ENCODE measurements at places on chromosomes 2 and 18.

GRCh38 chr2:191215666-191216065 is 29.5 kb upstream of the MYO1B start:
- DNase-seq = no peak

- no peak for DNase-seq
Observed at GRCh38 chr2:7665880-7666279, 748.7 kb downstream of the RNF144A start.

GRCh38 chr2:40289771-40290404 is 162.0 kb downstream of the SLC8A1 start:
- no peak for DNase-seq

DNA sequence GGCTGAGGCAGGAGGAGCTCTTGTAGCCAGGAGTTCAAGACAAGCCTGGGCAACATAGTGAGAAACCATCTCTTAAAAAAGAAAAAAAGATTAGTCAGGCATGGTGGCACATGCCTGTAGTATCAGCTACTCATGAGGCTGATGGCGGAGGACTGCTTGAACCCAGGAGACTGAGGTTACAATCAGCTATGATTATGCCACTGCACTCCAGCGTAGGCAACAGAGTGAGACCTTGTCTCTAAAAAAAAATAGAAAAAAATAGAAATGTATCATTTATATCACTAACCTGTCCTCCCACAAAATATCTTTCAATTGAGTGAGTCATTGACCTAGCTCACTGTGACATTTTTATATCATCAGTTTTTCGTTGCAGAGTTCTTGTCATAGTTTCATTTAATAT is 152.5 kb downstream of the DTNA start:
- no peak for DNase-seq

DNA sequence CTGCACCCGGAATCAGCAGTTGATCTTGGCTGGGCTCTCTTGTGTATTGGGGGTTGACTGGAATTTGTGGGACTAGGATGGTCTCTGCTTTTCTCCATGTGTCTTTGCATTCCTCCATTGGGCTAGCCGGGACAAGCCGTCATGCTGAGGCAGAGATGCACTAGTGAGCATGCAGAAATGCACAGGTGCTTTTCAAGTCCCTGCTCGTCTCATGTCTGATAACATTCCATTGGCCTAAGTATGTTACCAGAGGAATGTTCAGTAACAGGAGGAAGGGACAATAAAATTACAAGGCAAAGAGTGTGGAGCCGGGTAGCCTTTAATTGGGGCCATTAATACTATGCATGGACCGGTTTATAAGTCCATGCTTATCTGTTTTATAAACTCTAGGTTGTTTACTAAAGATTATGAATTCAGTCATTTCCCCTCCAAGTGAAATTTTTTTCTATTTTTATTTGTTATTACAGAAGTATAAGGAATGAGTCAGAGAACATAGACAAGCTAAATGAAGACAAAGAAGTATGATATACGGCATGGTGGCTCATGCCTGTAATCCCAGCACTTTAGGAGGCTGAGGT is 24.4 kb upstream of the AAK1 start:
- no peak for DNase-seq

DNA sequence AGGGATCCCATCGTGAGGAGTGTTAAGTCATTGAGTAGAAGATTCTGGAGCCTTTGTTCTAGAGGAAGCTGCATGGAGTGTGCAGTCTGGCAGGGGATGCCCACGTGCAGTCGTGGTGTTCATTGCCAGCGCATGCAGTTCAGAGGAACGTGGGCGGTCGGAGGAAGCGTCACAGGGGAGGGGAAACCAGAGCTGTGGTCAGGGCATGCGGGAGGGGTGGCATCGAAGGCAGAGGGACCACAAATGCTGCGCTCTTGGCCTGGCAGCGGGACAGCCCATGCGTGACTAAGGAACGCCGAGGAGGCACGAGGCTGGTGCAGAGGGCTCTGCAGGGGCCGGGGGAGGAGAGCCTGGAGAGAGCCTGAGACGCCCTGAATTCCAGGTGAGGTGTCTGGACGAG is 141.1 kb downstream of the KLHL29 start:
- no peak for DNase-seq

DNA sequence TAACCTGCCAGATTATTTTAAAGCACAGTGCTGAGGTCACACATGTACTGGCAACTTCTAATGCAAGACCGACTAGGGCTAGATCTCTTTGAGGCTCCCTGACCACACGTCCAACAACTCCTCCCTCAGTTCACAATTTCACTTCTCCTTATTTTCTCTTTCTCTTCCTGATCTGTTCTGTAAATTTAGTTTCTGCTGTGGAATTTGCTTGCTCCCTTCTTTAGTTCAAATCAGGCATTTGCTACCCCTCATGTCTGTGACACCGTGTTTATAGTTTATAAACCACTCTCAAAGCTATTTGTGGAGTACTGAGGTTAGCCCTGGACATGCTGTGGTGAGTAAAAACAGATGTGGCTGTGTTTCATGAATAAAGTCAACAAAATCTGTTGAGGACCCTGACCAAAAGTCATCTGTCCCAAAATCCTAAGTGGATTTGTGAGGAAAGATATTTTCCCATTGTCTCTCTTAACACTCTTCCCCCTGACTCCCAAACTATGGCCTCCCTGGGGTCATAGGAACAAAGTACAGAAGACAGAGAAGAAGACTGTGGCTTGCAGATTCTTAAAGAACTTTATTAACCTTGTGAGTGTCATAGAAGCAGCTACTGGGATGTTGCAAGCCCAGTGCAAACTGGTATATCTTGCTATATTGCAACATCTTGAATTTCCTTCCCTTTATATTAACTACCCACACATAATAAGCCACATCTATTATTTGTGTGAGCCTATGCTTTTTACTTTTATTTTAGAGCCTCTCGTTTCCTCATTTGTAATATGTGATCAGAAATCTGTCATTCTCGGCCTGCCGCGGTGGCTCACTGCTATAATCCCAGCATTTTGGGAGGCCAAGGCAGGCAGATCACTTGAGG is 3.5 kb upstream of the NAGK start:
- no peak for DNase-seq

DNA sequence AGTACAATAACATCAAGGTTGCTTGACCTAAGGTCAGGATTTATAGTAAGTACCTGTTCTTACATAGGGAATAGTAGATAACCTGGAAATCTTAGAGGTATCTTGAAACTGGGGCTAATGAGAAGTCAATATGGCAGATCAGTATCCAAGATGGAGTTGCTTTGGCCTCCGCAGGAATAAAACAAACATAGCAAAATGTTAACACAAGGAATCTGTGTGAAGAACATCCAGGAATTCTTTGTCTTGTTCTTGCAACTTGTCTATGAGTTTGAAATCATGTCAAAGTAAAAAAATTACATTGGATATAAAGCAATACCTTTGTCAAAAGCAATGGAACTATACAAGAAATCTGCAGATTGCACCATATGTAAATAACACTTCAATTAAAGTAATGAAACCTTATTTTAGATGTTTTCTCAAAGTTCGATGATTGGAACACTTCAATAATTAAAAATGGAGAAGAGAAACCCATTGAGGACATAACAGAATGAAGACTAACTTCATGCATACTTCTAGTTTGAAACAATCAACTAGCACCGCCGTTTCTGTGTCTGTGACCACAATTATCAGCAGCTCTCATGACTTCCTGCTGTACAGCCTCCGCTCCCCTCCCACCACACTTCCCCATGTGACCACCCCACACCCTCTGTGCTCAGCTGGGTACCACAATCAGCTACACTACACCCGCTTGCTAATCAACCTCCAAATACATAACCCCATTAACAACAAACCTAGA is 27.6 kb downstream of the C2orf76 start:
- no peak for DNase-seq

- no peak for DNase-seq
Observed at GRCh38 chr2:118667348-118667747, 180.1 kb downstream of the EN1 start.

DNA sequence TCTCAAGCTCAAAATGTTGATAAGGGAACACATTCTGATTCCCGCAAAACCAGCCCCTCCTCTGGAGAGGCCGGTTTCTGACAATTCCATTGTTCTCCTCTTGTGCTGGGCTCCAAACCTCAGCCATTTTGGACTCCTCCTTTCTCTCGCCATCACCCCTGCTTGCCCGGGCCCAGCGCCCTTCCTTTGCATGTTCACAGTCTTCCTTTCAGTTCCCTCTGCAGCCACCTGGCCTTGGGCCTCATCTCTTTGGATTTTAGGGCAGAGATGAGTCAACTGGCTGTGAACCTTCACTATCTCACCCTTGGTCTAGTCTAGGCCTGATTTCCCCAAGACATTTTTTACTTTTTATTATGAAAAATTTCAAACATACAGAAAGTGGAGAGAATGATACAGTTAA is 155.9 kb upstream of the MAP3K20 start:
- DNase-seq = no peak

DNA sequence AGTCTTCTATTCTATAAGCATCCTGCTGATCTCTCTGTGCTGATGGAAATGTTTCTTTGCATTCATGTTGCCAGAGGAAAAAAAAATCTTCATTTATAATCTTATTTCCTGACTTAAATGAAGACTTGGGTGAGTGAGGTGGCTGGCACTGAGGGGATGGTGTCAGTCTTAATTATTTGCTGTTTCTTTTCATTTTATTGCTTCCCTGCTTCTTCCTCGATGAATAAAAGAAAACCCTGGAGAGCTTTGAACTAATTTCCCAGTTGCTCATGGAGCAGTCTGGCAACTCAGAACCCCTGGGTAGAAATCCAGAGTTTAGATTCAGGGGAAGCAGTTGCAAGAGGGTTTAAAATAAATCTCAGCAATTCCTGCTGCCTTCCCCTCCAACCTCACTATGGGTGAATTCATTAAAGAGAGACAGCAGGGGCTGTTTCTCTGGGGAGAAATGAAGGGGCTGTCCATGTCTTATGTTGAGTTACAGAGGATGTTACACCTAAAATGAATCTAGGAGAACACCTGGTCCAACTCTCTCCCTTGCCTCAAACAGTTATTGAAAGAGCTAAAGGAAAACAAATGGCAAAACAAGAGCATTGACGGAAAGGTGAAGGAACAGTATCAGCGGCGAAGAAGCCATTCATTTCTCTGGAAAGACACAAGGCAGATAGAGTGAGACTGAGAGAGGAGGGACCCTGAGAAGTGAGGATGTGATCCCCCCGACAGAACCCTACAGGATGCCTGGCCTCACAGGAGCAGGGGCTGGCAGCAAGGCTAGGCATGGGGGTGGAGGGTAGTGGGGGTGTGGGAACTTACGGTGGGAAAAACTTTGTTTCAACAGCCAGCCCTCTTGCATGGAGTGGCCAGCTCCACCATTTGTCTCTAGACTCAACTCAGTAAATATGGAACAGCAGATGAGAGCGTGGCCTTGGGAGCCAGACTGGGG is 41.0 kb downstream of the SP110 start:
- DNase-seq = no peak

- DNase-seq = no peak
Observed at GRCh38 chr2:237571551-237571950, 5.2 kb downstream of the PRLH start.

- no peak for DNase-seq
Observed at GRCh38 chr2:168355121-168355520, 101.0 kb upstream of the CERS6 start.

DNA sequence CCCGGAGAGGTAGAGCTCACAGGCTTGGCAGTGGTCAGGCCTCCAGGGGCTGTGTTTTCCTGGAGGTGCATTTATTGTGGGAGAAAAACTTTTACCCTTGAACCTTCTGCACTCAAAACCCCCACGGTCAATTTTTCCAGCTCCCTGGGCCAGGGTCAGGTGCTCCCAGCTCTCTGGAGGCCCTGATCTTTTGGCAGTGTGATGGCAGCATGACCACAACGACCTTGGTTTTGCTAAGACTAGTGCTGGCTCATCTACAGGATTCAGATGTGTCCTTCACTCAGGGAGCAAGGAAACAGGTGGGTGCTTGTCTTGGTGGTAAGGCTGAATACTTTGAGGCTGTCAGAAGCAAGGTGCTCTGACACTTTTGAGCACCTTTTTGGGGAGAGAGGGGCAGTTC is 92.3 kb downstream of the CCDC93 start:
- no peak for DNase-seq

- DNase-seq = no peak
Observed at GRCh38 chr18:7132356-7133150, 15.0 kb upstream of the LAMA1 start.

DNA sequence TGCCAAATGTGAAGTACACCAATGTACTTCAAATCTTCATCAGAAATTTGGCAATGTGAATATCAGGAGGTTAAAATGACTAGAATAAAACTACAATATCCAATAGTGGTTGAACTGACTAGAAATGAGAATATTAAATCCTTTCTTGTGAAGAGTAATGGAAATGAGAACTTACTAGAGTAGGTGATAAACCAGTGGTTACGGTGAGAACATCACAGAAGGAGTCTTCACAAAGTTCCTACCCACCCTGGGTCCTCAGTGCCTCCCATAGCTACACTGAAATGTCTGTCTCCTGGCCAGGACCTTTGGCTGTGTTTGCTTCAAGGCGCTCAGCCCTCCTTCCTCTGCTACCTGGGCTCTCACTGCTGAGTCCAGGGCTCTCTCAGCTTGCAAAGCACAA is 289.7 kb downstream of the STK39 start:
- DNase-seq = no peak

DNA sequence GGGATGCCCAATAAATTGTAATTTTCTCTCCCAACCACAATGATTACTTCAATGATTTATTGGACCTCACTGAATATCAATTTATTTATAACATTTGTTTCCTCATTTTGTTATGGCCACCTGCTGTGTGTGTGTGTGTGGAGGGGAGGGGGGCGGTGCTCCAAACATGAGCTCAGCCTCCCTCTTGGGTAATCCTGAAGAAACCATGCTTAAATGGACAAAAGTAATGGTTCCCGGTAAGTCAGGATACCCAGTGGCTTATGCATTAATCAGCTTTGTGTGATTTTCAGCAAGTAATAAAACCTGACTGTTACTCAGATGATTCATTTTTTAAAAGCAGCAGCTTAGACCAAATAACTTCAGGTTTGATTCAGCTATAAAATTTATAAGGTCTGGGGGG is 495.1 kb upstream of the MEX3C start:
- no peak for DNase-seq

DNA sequence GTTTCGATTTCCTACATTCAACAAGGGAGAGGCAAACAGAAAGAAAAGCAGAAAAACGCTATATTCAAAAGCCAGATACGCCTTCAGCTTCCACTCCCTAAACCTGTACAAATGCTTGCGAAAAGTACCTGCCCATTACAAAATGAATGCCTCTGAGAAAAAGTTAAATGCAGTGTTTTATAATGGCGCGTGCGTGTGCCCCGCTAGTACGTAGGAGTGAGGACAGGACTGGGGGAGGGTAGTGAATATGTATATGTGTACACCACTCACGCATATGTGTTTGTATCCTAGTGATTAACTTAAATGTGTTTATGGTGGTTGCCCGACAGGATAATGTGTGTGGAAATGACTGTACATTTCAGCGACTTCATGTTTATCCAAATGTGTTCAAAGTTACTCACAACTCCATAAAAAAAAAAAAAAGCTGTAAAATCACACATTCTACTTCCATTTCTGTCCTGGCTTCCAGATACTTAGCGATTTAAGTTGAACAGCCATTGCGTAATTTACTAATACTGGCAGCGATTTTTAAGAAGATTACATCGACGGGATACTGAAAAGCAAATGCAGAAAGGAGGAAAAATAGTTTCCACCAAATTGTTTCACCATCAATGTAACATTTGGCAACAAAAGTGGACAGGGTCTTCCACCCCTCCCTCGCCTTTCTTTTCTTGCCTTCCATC is 1.3 kb downstream of the NEUROD1 start:
- no peak for DNase-seq

Data from stimulated activated CD8-positive, alpha-beta memory T cell treated with anti-CD3 and anti-CD28 coated beads, Interleukin-15, amount 100 ng/mL, for 24 hours (primary cell).